ENCODE measurements at places on chromosomes 11 and 22.

- DNase-seq, result no peak
Measured at GRCh38 chr22:23503736-23504440, 76.2 kb downstream of the IGLL1 start.

DNA sequence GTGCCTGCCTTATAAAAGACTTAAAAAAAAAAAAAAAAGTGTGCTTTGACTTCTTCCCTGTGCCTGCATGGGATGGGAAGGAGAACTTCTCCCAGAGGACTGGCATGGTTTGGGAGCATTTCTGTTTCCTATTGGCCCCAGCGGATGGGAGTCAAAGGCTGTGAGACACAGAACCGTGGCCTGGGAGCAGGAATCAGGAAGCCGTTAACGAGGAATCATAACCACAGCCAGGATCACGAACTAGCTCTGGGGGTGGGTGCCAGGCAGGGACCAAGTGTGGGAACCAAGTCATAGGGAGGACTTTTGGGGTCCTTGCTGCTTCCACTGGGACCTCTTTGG lies 526 bp downstream of the C1QTNF6 start:
- no peak for DNase-seq

DNA sequence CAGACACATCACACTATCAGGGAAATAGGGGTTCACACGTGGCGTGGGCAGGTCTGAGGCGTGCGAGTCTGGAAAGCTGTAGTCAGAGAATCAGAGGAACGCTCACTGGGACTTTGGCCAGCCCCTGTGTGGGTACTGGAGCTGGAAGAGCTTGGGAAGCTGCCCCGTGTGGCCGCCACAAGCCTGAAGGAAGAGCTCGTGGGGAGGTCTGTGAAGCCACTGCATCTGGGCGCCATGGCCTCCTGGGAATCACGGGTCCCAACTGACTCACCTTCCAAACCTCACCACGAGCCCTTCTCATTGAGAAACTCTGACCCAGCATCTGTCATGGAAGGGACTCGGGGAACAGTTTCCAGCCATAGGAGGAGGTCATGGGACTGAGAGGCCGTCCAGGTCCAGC lies 5.9 kb upstream of the MRGPRF start:
- DNase-seq, result no peak

- no peak for DNase-seq
Measured at GRCh38 chr11:29511394-29511793, 505.4 kb downstream of the KCNA4 start.

GRCh38 chr22:48605856-48606481 lies 1221.7 kb downstream of the BRD1 start:
- DNase-seq, result no peak

GRCh38 chr11:78000193-78000592 lies 5.7 kb upstream of the INTS4 start:
- DNase-seq, result peak; percentile 56

DNA sequence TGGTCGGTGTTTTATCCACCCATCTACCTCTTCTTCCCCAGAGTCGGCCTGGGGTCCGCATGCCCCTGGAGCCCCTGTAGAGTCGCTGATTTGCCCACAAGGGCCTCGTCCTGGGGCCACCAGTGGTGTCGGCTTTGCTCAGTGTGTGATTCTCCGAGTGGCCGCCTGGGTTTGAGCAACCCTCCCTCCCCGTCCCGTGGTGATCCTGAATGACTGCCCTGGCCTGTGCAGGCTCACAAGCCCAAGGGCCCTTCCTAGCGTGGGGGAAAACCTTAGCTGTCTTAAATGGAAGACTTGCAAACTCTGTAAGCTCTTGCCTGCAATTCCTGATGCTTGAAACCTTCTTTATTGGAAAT lies 128.3 kb downstream of the OSBP2 start:
- DNase-seq, result no peak

All from Calu3 (cell line).